PC-9 (cell line): ENCODE measurements at places on chromosomes 2 and 18.

- DNase-seq = peak; percentile 63
Observed at GRCh38 chr2:10765461-10765860, 44.0 kb downstream of the ATP6V1C2 start.

DNA sequence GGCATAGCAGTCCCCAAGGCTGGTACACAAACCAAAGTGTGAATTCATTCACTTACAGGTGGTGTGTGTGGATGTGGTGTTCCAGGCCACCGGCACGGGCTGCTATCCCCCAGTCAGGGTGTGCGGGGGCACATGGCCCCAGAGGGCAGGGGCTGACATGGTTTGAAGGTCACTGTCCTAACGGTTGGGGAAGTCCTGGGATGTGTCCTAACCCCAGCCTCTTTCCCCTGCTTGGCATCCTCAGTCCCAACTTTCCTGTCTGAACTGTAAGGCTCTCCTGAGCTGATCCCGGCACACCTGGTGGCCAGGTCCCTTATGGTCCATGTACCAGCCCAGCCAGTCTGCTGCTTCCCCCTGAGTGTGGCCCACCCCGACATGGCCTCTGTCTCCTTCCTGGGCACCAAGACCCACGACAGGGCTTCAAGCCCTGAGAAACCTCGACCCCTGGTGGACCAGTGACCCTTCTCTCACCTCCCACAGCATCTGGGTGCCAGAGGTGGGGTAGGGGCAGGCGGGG, 2.4 kb upstream of the TMEM185B start:
- DNase-seq = no peak

DNA sequence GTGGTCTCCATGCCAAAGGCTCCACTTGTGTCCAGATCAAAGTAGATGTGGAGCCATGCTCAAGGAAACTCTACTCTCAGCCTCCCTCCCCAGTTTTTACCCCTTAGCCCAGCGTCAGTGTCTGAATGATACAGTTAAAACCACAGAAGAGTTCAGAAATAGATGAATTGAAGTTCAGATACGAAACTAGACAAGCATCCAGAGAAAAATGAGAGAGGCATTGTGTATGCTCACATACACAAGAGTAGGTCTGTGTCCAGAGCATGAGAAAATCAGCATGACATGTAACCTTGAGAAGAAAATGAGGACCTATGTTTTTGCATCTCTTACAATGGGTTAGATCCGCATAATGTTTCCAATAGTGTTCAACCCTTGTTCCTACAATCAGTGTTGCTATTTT, 612.8 kb upstream of the PKDCC start:
- no peak for DNase-seq

DNA sequence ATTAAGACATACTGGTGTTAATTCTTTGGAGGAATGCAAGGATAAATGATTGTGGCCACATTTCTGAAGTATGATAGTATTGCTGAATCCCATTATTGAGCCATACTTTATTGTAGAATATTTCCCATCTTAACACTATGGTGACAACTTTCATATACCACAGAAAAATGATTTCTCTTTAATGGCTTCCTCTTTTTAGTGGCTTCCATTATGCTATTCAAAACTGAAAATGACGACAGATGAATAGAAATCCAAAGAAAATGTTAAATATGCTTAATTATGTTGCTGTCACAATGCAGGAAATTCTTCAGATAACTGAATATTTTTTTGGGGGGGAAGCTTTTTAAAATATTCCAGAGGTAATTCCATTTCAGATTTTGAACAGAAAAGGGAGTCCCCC, 88.9 kb upstream of the TMEM200C start:
- DNase-seq = no peak

DNA sequence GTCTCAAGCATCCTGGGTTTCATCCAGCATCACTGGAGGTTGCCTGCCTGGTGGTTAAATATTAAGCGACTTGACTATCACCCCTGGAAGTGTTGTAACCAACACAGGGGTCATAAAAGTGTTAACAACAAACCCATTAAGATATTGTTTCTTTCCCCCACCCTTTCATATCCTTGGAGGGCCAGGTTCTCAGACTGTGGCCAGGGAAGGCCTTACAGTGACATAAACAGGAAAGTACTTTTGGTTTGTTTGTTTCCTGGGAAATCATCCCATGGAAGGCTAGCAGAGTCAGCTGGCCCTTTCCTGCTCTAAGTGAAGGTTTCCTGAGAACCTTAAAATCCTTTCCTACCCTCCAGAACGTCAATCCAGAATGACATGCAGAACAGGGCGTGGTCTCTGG, 160.9 kb downstream of the CLIP4 start:
- DNase-seq = no peak

DNA sequence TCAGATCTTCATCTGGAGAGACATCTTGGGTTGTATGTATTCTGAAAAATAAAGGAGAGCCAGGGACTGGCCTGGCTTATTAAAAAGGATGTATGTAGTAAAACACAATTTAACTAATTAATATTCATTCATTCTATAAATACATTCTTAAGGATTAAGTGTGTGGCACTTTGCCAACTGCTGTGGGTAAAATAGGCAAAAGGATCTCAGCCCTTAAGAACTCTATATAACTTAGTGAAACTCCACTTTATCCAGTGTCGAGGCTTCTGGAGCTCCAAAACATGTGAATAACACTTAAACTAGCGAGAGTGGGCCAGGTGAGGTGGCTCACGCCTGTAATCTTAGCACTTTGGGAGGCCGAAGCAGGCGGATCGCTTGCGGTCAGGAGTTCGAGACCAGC, 7.7 kb upstream of the STK39 start:
- DNase-seq = no peak

DNA sequence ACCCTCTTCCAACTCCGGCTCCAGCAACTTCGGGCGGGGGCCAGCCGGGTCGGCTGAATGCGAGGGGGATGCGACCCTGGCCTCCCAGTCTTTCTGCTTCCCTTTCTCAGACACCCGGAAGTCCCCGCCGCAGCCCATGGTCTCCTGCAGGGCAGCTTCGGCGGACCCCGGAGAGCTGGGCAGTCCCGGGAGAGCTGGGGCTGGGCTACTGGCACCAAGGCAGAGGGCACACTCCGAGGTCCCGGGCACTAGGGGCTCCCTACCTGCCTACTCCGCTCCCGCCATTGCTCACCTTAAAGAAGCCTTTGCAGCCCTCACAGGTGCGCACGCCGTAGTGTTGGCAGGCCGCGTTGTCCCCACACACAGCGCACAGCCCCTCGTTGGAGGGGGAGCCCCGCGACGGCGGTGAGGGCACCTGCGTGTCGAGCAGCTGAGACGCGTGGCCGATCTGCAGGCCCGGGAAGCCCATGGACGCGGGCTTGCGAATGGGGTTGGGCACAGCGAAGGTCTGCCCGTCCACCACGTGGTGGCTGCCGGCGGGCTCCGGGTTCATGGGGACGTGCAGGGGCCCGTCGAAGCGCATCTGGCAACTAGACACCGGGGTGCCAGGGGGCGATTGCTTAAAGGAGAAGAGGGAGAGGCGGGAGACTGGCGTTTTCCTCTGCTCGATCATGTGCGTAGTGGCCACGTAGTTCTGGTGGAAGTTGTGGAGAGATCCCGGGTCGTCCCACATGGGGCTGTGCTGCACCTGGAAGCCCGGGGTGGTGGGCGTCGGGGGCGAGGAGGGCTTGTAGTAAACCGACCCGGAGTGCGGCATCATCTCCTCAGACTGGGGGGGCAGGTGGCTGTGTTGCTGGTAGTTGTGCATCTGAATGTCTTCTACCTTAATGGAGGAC, 3.2 kb downstream of the NR4A2 start:
- no peak for DNase-seq

DNA sequence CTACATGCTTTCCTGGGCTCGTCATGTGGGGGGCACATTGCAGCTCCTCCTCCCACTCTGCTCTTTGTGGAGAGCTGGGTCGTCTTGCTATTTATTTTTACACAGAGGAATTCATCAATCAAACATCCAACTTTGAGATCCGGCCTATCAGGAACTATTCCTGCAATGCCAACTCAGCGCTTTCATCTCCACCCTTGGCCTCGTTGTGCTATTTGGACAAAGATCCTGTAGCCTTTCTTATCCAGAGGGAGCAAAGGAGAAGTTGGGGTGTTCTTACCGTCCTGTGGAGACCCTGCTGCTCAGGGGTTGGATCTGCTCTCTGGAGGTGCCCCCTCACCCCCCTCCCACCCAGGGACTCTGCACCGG, 92.1 kb downstream of the ASB1 start:
- DNase-seq = no peak

- DNase-seq = no peak
Observed at GRCh38 chr18:57148263-57148662, 1.4 kb downstream of the BOD1L2 start.

GRCh38 chr2:101162561-101163330, 11.6 kb upstream of the TBC1D8 start:
- peak; percentile 48 for DNase-seq

DNA sequence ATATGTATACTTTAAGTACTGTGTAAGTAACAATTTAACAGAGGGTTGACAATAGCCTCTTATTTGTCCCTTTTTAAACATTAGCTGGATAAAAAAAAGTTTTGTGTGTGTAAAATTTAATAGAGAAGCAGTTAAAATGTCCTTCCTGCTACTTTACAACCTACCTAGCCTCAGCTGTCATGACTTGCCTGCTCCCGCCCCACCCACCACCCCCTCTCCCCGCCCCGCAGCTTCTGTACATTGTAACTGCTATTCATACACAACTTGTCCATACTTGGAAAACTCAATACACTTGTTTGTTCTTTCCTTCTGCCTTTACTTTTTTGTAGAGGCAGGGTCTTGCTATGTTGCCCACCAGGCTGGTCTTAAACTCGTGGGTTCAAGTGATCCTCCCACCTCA, 19.5 kb downstream of the RELCH start:
- DNase-seq = no peak

GRCh38 chr2:32061973-32062861, 1.1 kb upstream of the SPAST start:
- DNase-seq = peak; percentile 77

DNA sequence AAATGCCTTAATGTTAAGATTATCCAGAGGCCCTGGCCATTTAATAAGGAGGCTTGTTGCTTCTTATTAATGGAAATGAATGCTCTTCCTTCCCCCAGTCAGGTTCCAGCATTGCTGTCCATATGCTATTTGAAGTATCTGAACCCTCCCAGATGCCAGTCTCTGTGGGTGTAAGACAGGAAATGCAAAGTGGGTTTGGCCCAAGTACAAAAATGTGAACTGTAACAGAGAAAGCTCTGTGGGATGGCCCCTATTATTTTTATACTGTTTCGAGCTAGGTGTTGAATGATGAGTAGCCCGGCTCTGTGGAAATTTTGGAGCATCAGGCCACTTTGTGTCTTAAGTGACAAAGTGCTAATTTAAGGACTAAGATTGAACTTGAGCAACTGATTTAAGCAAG, 141.0 kb downstream of the UXS1 start:
- DNase-seq = no peak

GRCh38 chr2:179129574-179130238, 79.8 kb upstream of the CCDC141 start:
- DNase-seq = no peak

DNA sequence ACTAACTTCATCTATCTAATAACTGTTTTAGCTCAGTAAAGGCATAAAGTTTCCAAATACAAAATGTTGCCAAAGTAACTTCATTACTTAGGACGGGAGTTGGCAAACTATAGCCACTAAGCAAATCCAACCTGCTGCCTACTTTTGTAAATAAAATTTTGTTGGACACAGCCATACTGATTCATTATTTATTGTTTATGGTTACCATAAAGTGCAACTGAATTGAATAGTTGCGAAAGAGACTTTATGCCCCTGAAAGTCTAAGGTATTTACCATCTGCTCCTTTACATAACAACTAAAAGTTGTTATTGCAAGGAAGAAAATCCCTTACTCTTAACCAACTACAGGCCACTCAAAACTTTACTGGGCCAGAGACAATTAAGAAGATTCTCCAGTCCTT, 256.7 kb upstream of the RBBP8 start:
- DNase-seq = peak; percentile 47

GRCh38 chr2:230874456-230874855, 9.7 kb downstream of the ITM2C start:
- DNase-seq = no peak

- no peak for DNase-seq
Observed at GRCh38 chr2:102453501-102453900, 19.5 kb upstream of the SLC9A4 start.

DNA sequence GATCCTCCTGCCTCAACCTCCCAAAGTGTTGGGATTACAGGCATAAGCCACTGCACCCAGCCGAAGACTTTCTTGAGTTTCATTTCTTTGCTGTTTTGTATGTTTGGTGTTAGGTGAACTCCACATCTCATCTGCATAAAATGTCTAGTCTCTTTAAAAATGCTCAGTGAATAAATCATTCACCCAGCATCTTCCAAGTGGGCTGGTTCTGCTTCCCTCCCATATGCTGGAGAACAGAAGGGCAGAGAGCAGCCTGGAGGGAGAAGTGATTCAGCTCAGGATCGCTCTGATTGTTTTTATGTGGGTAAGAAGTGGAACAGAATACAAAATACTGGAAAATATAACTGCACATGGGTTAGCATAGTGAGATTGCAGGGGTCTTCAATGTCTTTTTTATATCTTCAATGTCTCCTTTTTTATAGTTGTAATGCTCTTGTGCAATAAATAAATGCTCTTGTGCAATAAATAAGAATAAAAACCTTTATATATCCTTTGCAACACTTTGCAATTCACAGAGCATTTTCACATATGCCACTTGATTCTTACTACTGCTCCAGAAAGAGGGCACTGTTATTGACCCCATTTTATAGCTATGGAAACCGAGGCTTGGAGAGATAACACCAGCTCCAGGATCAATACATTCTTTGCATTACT, 253.0 kb upstream of the NCKAP5 start:
- DNase-seq = no peak

DNA sequence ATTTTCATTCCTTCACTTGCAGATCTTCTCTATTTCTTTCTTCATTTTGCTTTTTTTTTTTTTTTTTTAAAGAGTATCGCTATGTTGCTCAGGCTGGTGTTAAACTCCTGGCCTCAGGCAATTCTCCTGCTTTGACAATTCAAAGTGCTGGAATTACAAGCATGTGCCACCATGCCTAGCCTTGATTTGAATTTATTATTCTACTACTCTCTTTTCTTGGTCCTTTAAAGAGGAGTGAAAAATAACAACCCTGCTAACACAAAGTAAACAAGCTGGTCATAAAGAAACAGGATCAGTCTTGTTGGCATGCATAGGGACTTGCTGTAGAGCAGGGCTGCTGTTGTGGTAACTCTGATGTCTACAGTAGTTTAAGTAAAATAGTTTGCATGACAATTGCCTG, 1615.3 kb upstream of the ZEB2 start:
- peak; percentile 3 for DNase-seq

DNA sequence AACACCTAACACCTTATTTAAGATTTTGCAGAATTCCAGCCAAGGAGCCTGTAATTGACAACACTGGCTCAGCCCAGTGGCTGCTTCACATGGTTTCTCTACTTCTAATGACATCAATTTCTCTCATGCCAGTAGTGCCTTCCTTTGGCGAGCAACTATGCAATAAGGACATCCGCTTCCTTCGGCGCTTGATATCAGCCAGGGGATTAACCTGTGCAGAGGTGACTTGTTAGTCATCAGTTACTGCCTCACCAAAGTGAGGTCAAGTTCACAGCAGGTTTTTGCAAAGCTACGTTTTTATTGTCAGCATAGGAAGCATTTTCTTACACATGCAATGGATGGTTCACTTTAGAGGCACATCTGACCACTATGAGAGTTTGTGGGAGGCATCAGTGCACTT, 24.0 kb upstream of the EDAR start:
- peak; percentile 44 for DNase-seq

GRCh38 chr18:52341103-52341432, 1.1 kb downstream of the DCC start:
- no peak for DNase-seq
